ENCODE measurements at places on chromosomes 2 and 18. TPM values are rescaled to one million over a fixed set of nuclear protein-coding genes. Genes with fewer than 3 reads are reported as not detected.

Gene PSMD14
- total RNA-seq = 7.2 TPM

Gene EVA1A
- 2.3 TPM for total RNA-seq

Gene ZNF516
- 77.6 TPM for total RNA-seq

Gene DYSF
- total RNA-seq = 15.2 TPM

Gene CXCR1
- 0.18 TPM for total RNA-seq

Gene RND3
- 12.6 TPM for total RNA-seq

Gene DHRS9
- total RNA-seq = not detected

Gene TRIM54
- 0.88 TPM for total RNA-seq

Gene ASTL
- total RNA-seq = not detected

Gene TMEFF2
- not detected for total RNA-seq

Gene ACTG2
- 1,273 TPM for total RNA-seq

Gene MBOAT2
- 83.0 TPM for total RNA-seq

Gene CHRNG
- total RNA-seq = not detected

Gene ACYP2
- 10.3 TPM for total RNA-seq

Gene RGPD3
- 1.5 TPM for total RNA-seq

Gene ELAC1
- 26.2 TPM for total RNA-seq

Gene HOXD13
- 4.9 TPM for total RNA-seq

Gene POTEJ
- 0.21 TPM for total RNA-seq

Gene RPRM
- total RNA-seq = not detected

Gene MORN2
- 16.3 TPM for total RNA-seq

Gene TCF23
- 84.6 TPM for total RNA-seq

Gene MARCO
- total RNA-seq = 2.1 TPM

Gene LONRF2
- 44.0 TPM for total RNA-seq

Gene TUBA3E
- not detected for total RNA-seq

Gene CDH2
- 58.2 TPM for total RNA-seq

Gene EDAR
- 0.62 TPM for total RNA-seq

Gene REG1B
- total RNA-seq = not detected

Gene GIGYF2
- total RNA-seq = 125 TPM

Gene UGT1A3
- not detected for total RNA-seq

Gene TEX261
- total RNA-seq = 81.8 TPM

Gene PSMA8
- total RNA-seq = not detected

Gene SMARCAL1
- total RNA-seq = 8.5 TPM

Gene SLC5A7
- not detected for total RNA-seq

Gene SNORC
- total RNA-seq = not detected

Gene SH3RF3
- total RNA-seq = not detected

Gene UGT1A8
- total RNA-seq = not detected

Gene CCDC150
- 5.7 TPM for total RNA-seq

Gene PROKR1
- not detected for total RNA-seq

Gene NCK2
- 15.6 TPM for total RNA-seq

Gene ATG9A
- total RNA-seq = 42.0 TPM

Gene IL36G
- not detected for total RNA-seq

Gene CBLN2
- not detected for total RNA-seq

Gene STK36
- total RNA-seq = 45.9 TPM

Gene STRADB
- 22.9 TPM for total RNA-seq

Gene ARHGAP25
- 11.4 TPM for total RNA-seq

Gene CD8B2
- total RNA-seq = 0.07 TPM

Gene UPP2
- not detected for total RNA-seq

Gene NOL4
- not detected for total RNA-seq

Gene C1GALT1C1L
- total RNA-seq = not detected

Gene PRSS56
- total RNA-seq = not detected

Gene TACR1
- total RNA-seq = 7.7 TPM

Gene CTAGE1
- not detected for total RNA-seq

Gene AMER3
- not detected for total RNA-seq
